ENCODE measurements at places on chromosomes 4 and X.
A peak's percentile ranks its signal among the peaks of the same experiment; 100 is the strongest.

DNA sequence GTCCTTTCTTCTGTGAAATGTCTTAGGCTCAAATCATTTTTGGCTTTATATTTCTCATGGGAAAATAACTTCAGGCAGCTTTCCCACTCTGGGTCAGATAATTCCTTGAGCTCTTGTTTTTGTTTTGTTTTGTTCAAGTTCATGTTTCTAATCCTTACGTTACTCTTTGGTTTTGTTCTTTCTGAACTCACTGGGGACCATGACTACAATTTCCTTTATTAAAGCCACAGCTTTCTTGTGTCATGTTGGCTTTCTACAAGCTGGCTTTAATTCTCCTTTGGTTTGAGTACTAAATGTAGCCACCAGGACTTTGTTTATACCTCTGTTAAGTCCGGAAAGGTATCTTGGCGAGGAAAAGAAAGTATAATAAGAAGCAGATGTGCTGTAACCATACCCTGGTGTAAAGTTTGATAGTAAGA, 30.8 kb upstream of the ANXA3 start:
- DNase-seq: no peak

- DNase-seq: no peak
Measured at GRCh38 chr4:84648863-84649647, 66.1 kb downstream of the CDS1 start.

GRCh38 chr4:144582975-144583374, 63.0 kb upstream of the HHIP start:
- no peak for DNase-seq

DNA sequence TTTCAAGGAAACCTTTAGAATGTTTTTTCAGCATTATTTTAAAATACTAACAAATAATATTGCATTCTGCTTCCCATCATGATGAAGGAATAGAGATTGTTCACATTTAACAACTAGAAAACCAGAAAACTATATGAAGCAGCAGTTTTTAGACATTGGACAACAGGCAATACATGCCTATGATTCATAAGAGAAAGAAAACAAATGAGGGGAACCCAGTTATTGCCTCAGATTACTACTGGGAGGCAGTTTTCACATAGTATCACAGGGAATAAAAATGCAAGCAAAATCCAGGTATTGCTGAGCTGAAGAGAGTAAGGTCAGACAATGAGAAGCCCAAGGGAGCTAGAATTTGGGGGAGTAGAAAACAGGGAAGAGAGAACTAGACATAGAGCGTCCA, 373.6 kb downstream of the MAPK10 start:
- no peak for DNase-seq

GRCh38 chr4:152197211-152197610, 338.7 kb downstream of the FBXW7 start:
- DNase-seq: no peak

GRCh38 chr4:114146947-114147618, 167.6 kb upstream of the ARSJ start:
- no peak for DNase-seq

GRCh38 chr4:53695540-53696463, 104.5 kb upstream of the LNX1 start:
- DNase-seq: no peak

GRCh38 chr4:71830497-71831190, 46.8 kb upstream of the GC start:
- DNase-seq: no peak

GRCh38 chrX:87105131-87105530, 412.5 kb upstream of the KLHL4 start:
- no peak for DNase-seq

- DNase-seq: no peak
Measured at GRCh38 chr4:1137063-1137776, 23.9 kb upstream of the RNF212 start.

GRCh38 chr4:153934688-153935017, 145.8 kb upstream of the SFRP2 start:
- no peak for DNase-seq

DNA sequence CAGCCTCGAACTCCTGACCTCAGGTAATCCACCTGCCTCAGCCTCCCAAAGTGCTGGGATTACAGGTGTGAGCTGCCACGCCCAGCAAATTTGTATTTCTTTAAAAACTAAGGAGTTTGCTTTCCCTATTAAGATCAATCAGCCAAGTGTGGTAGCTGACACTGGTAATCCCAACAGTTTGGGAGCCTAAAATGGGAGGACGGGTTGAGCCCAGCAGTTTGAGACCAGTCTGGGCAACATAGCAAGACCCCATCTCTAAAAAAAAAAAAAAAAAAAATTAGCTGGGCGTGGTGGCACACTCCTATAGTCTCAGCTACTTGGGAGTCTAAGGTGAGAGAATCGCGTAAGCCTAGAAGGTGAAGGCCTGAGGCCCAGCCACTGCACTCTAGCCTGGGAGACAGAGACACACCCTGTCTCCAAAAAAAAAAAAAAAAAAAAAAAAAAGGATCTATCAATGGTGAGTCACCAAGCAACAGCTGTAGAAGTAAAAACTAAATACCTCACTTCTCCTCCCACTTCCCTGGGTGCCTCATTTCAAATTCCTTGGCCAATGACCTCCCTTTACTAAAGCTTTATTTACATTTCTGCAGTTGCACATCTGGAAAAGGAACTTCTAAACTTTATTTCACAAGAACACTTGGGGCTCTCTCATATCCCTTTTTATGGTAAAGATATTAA, 54.5 kb downstream of the LDB2 start:
- DNase-seq: no peak

GRCh38 chrX:15911734-15912550, 57.3 kb upstream of the AP1S2 start:
- DNase-seq: no peak

GRCh38 chrX:57178605-57179004, 41.4 kb upstream of the SPIN2A start:
- no peak for DNase-seq

DNA sequence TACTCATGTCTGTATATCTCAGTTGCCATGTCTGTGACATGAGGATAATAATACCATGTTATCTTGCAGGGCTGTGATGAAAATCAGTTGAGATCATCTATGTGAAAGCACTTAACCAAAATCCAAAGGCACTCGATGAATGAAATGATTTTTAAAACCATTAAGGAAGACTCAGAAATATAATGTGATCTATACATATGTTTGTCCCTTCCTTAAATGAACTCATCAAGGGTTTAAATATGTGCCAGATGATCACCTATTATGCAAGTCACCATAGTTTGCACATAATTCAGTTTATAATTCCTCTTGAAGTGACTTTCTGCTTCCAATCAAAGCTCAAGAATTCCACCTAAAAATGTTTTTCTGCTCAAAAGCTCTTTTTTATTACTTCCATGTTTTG, at the start of gene FOXR2:
Gene FOXR2 (plus strand): TSS at position 301 of the 400 bp plus-strand sequence. CDS start 312 bp downstream, outside the sequence.
- no peak for DNase-seq

GRCh38 chrX:150326541-150327247, 36.4 kb upstream of the MAMLD1 start:
- DNase-seq: no peak

DNA sequence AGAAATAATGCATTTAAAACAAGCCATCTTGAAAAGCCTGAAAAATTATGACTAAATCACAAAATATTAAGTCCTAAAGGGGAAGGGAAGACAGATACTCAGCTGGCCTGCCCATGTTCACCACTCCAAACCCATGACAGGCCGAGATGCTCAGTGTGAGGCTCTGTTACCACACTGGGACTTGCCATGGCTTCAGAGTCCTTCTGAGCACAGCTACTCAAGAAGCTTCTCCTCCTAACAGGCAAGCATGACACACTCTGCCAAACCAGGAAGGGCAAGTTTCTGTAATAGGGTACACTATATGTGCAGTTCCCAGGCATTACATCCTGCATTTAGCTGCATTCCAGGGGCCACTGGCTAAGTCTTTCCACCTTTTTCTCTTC, 34.0 kb upstream of the CYBB start:
- DNase-seq: no peak

DNA sequence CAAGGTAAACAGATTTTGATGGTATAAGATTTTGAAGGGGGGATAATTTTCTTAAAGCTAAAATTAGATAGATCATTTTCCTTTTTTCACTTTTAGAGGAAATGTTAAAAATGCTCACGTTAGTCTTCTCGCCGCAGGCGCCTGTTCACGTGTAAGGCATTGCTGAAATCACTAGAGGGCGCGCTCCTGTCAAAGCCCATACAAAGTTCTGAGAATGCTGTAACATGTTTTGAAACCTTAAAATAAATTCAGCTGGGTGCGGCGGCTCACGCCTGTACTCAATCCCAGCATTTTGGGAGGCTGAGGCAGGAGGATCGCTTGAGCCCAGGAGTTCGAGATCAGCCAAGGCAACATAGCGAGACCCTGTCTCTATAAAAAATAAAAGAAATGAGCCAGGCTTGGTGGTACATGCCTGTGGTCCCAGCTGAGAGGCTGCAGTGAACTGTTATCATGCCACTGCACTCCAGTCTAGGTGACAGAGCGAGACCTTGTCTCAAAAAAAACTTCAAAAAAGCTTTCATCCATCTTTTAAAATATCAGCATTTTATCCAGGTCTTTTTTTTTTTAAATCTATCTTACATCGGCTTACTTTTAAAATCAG, 138.0 kb downstream of the RBMX2 start:
- DNase-seq: peak; percentile 12

- no peak for DNase-seq
Measured at GRCh38 chrX:79100791-79101484, 43.5 kb upstream of the GPR174 start.

- no peak for DNase-seq
Measured at GRCh38 chrX:110044346-110045249, 41.7 kb downstream of the TMEM164 start.

GRCh38 chr4:5999830-6000365, 18.3 kb downstream of the C4orf50 start:
- no peak for DNase-seq

GRCh38 chr4:39169426-39169825, 12.9 kb upstream of the WDR19 start:
- DNase-seq: no peak

- no peak for DNase-seq
Measured at GRCh38 chr4:23972187-23972586, 82.3 kb upstream of the PPARGC1A start.

- no peak for DNase-seq
Measured at GRCh38 chr4:70619288-70619687, 9.3 kb upstream of the ENAM start.

- DNase-seq: no peak
Measured at GRCh38 chrX:138692591-138692990, 18.9 kb downstream of the FGF13 start.

DNA sequence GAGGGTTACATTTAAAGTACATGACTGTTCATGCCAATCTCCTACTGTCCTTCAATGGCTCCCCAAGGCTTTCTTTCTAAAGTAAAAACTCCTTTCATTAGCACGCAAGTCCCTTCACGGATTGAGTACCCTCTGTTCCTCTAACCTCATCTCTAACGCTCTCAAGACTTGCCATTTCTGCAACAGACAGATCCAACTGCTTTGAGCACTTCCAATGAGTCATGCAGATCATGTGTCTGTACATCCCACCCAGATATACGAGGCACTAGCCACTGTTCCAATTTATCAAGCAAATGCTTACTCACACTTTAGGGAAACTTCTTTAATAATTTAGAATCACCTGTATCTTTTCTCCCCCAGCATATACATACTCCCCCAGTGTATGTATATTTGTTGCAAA, 332.5 kb upstream of the ZFP42 start:
- DNase-seq: no peak

DNA sequence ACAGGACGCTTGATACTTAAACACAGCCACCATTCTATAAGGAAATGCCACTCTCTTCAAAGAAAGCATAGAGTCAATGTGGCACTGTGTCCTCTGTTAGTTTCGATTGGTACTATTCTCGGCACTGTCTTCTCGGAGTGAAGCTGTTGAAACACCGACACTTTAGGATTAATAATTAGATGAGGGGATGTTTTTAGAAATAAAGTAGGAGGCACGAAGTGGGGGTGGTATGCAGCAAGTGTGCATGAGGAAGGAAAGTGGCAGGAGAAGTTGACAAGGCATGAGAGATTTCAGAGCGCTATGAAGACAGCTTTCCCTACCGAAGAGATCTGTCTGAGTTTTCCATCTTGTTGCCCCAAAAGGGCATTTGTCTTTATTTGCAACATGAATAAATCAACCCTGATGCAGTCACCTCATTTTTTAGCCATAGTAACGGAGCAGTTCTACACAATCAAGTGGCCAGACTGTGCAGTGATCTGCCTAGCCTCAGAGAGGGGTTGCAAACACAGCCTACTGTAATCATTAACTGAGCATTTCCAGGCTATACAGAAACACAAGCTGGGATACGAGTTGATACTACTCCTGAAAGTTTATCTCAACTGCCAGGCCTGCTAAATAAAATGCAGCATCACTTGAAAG, 8.3 kb downstream of the GPRIN3 start:
- DNase-seq: peak; percentile 32

GRCh38 chr4:58808817-58809216, 1698.6 kb upstream of the IGFBP7 start:
- DNase-seq: no peak

GRCh38 chr4:143699331-143700045, 987 bp downstream of the FREM3 start:
- no peak for DNase-seq

- DNase-seq: no peak
Measured at GRCh38 chr4:57424232-57424897, 314.2 kb upstream of the IGFBP7 start.

DNA sequence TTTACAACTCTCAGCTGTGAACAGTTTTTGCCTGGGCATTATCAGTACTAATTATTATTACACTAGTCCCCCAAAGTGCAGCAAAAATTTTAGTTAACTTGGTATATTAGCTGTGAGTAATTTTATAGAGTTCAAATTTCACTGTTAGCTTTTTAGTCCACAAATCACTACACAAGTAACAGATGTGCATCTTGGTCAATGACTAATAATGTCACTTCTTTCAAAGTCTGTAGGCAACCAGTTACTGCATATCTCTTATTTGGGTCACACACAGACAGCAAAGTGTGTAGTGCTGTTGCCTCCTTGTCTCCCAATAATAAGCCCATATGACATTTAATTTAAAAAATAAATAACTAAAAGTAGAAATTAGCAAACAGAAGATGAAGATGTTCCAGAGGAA, 159.9 kb downstream of the SCFD2 start:
- DNase-seq: no peak

DNA sequence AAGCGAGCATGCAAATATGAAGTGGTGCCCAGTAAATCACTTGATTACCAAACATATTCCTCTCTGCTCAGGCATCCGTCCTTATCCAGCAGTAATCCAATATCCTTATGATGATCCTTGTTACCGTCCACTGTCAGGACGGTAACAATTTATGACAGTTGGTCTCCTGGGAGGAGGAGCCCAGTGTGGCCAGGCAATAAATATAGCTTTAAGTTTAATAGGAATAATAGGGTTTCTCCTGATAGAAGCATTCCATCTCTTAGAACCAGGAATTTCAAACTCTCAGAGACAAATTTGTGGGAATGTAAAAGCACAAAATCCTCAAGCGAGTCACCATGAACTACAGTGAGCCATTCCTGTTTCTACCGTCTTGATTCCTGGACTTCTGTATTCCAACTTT, 171.2 kb upstream of the IL15 start:
- no peak for DNase-seq

DNA sequence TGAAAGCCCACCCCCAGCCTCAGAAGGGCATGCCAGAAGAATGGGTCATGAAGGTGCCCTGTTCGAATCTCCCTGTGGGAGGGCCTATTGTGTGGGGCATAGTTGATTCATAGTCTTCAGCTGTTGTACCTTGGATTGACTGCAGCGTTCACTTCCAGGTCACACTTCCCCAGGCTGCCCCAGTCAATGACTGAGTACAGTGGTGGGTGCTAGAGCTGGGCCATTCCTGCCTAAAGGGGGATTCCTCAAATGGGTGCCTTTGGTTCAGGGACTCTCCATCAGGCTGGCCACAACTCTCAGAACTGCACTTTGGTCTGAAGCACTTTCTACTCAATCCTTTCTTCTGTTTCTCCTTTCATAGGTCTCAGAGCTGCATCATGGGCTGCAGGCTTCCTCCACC, 35.0 kb upstream of the RASGEF1B start:
- no peak for DNase-seq

Measured in CD4-positive, alpha-beta T cell treated with Interleukin-6 at 100 ng/mL for 8 hours (primary cell).